ENCODE measurements at places on chromosomes 1 and 21. TPM values are rescaled to one million over a fixed set of nuclear protein-coding genes. Genes with fewer than 3 reads are reported as not detected.

NBPF6 gene
- not detected for total RNA-seq

BTG3 gene
- 41.2 TPM for total RNA-seq

KMO gene
- 1.9 TPM for total RNA-seq

RGS1 gene
- total RNA-seq, result 6.5 TPM

DYNLT5 gene
- total RNA-seq, result 0.50 TPM

PRUNE1 gene
- total RNA-seq, result 20.4 TPM

CD53 gene
- total RNA-seq, result 99.1 TPM

SPRR2D gene
- not detected for total RNA-seq

KLHL17 gene
- total RNA-seq, result 7.7 TPM

TRAPPC10 gene
- total RNA-seq, result 24.5 TPM

CLCA2 gene
- total RNA-seq, result 0.22 TPM

DNA sequence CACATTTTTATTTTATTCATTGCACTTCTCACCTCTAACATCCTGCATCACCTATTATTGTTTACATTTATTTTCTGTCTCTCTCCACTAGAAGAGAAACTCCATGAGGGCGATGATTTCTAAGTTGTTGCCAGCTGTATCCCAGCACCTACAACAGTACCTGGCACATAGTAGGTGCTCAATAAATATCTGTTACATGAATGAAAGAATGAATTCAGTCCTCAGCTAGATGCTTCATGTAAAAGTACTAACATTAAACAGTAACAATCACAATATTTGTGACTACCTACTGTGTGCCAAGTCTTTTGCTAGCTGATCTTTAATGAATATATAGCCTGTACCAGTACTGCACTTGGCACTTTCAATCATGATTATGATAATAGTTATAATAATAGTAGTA is 3.0 kb downstream of the TAS1R2 start:
- DNase-seq, result no peak

- DNase-seq, result peak; percentile 84
Measured at GRCh38 chr1:12619792-12620487, 1.9 kb upstream of the DHRS3 start.

- peak; percentile 85 for DNase-seq
Measured at GRCh38 chr1:154878371-154879037, 8.4 kb upstream of the KCNN3 start.

DNA sequence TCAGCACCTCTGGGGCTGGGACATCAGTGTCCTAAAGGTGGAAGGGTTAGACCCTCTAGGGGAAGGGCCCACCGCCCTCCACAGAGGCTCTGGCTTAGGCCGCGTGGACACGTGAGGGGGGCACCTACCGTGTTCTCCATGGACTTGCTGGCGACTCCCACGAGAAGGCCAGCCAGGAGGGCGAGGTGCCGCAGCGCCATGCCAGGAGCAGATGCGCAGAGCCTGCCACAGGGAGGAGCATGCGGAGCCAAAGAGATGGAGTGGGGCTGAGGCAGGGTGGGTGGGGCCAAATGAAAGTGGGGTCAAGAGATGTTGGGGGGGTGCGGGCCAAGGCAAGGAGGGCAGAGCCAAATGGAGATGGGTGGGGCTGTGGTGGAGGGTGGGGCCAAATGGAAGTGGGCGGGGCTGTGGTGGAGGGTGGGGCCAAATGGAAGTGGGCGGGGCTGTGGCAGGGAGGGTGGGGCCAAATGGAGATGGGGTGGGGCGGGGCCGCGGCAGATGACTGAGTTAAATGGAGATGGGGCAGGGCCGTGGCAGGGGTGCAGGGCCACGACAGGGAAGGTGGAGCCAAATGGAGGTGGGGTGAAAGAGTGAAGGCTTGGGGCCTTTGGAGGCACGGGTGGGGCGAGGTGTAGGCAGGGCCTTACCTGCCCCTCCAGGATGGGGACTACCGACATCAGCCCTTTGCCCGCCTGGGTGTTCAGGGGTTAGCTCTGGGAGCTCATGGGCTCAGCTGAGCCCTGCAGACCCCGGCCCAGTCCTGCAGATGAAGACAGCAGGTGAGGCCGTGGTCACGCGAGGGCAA is 17.4 kb upstream of the RNF223 start:
- no peak for DNase-seq

- no peak for DNase-seq
Measured at GRCh38 chr1:221900678-221901077, 158.8 kb upstream of the DUSP10 start.

DNA sequence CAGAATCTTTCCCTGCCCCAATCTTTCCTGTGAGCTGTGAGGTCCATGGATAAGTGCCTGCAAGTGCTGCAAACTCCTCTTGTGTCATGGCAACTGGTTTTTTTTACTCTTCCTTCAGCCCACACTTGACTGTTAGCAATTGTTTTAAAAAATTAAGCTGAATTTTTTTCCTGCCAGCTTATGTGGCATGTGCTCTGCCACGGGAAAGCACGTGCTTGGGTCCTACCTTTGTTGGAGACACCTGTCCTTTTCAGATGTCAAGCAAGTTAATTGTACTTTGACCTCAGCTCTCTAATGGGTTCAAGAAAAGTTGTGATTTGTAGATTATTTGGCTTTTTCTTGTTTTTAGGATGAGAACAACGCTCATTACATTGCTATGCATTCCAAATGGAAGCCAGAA is 398.5 kb downstream of the NUF2 start:
- DNase-seq, result no peak

GRCh38 chr21:16211339-16212303 is 481.8 kb downstream of the USP25 start:
- DNase-seq, result no peak

DNA sequence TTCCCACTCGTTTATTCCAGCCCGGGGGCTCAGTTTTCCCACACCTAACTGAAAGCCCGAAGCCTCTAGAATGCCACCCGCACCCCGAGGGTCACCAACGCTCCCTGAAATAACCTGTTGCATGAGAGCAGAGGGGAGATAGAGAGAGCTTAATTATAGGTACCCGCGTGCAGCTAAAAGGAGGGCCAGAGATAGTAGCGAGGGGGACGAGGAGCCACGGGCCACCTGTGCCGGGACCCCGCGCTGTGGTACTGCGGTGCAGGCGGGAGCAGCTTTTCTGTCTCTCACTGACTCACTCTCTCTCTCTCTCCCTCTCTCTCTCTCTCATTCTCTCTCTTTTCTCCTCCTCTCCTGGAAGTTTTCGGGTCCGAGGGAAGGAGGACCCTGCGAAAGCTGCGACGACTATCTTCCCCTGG is 716 bp downstream of the OLIG2 start:
- DNase-seq, result no peak

- DNase-seq, result no peak
Measured at GRCh38 chr1:182599339-182599738, 4.8 kb downstream of the RGS16 start.

DNA sequence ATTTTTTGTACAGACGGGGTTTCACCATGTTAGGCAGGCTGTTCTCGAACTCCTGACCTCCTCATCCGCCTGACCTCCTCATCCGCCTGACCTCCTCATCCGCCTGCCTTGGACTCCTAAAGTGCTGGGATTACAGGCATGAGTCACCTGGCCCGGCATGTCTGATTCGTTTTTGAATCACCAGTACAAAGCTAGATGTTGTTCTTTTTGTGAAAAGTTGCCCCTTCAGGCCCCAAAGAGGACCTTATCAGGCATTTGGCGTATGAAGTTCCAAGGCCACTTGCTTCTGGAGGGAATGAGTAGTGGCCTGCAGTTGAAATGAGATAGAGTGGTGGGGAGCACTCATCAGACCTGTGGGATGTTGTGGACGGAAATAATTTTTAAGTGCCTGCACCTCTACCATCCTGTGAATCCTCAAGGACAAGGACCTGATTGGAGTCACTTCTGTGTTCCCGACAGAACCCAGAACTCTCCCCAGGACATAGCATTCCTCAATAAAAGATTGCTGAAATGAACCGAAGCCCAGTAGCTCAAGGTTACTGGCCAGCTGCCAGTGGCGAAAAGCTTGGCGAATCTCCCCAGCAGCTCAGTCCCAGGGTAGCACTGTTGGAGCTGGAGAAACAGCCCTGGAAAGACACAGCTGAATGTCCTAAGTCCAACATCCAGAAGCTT is 50.1 kb downstream of the NDUFS5 start:
- DNase-seq, result peak; percentile 94

DNA sequence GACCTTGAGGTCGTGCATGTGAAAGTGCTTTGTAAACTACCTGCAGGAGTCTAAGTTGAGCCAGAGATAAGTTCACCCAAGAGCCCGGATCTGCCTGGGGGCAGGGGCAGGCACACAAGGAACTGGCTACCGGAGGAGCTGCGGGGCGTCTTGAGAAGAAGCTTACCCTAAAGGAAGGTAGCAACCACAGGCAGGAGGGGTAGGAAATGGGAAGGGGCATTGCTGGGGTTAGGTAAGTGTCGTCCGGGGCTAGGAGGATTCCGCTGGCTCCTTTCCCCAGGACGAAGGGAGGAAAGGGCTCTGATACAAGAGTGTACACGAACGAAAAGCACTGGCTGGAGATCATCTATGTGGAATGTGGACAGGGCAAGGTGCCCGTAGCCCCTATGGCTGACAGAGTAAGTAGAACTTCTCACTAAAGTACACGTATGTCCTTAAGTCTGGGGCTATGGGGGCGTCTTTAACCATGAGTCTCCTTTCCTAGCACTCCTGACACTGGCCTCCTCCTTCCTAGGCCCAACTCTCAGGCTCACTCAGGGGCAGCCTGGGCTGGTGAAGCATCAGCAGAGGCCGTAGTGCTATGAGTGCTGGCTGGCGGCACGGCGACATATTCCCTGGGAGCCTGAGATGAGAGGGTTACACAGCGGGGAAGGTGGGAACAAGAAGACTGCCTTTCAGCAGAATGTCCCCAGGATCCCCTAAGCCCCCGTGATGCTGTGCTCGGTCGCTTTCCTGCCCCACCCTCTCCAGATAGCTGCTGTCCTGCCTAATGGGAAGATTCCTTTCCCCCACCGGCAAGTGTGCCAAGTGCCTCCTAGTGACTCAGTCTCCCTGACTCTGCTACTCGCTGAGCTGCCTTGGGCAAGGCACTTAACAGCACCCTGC is 9.1 kb upstream of the GALNT2 start:
- no peak for DNase-seq

- no peak for DNase-seq
Measured at GRCh38 chr1:107954126-107954525, 10.9 kb downstream of the VAV3 start.

GRCh38 chr1:157081707-157082106 is 17.9 kb downstream of the ETV3L start:
- no peak for DNase-seq

DNA sequence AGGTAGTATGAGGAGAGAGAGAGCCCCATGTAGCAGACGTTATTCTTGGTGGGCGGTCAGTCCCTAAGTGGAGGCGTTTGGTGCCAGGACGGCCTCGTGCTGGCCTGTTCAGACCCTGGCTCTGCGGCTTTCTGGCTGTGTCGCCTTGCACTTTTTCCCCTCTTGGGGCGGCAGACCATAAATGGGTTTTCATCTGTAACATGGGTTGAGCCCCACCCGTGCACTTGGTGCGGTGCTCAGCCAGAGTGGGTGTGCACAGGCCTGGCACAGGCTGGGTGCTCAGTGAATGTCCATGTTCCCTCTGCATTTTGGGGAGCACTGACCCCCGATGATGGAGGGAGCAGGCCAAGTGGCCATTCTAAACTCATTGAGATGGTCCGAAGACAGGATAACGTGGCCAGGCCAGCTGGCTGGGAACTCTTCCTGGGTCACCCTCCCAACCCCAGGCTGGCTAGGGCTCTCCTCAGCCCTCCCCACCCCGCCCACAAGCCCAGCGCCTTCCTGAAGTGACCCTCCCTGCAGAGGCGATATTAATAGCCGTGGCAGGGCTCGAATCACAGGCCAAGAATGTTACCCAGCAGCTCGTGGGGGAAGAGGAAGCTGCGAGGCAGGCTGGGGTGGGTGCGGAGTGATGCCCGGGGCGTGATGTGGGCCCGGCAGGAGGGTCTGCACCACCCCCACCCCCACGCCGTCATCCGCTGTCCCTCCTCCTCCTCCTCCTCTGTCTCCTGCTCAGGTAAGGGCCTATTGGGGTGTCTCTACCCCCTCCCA is 78.5 kb downstream of the ARHGEF10L start:
- no peak for DNase-seq

- DNase-seq, result peak; percentile 49
Measured at GRCh38 chr1:228647523-228648444, 87.5 kb upstream of the RHOU start.

Measured in adrenal gland (tissue), 19 donors.